ENCODE measurements at places on chromosomes 5 and 9.
A peak's percentile ranks its signal among the peaks of the same experiment; 100 is the strongest.

DNA sequence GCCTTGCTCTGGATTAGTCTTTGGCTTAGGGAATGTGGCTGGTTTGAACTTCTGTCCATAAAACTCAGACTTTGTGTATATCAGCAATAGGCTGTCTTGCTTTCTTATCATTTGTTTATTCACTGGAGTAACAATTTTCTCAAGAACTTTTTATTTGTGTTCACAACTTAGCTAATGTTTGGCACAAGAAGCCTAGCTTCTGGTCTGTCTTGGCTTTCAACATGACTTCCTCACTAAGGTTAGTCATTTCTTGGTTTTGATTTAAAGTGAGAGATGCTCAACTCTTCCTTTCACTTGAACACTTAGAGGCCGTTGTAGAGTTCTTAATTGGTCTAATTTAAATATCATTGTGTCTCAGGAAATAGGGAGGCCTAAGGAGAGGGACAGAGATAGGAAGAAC, 4.9 kb downstream of the FBXO38 start:
- no peak for DNase-seq

GRCh38 chr9:110979636-110980035, 58.6 kb downstream of the LPAR1 start:
- no peak for DNase-seq

DNA sequence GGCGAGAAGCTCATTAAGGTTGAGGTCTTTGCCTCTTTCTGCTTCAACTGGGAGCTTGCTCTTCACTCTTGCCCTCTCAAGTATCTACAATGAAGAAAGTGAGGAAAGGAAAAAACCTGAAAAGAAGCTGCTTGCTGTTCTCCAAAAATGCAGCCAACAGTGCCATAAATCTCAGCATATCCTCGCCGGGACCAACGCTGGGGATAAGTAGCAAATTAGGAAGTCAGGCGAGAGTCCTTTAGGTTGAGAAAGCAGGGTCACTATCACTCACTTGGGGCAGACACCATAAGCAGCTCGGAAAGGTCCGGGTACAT, 399 bp downstream of the NUP155 start:
- DNase-seq = no peak

DNA sequence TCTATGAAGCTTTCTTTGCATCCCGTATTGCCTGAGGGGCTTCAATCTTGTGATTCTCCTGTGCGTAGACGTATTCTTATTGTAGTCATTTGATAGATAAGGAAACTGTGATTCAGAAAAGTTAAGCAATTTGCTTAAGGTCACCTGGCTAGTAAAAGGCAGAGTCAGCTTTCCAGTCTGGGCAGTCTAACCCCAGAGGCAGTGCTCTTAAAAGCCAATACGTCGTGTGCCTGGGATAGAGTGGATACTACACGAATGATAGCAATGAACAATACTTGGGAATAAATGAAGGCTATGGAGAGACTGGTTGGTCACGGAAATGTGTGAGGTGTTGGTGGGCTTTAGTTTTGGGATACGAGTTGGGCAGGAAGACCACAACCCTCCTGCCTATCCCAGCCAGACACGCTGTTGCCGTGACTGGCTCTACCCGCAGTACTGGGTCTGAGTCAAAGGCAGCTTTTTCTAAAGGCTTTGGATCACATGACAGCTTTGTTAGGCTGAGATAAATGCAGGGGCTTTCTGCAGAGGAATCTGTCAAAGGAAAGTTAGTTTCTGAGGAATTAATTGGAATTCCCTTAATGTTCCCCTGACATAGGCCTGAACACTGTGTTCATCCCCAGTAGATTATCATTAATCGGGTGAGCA, 302.6 kb downstream of the KIF4B start:
- DNase-seq = no peak

DNA sequence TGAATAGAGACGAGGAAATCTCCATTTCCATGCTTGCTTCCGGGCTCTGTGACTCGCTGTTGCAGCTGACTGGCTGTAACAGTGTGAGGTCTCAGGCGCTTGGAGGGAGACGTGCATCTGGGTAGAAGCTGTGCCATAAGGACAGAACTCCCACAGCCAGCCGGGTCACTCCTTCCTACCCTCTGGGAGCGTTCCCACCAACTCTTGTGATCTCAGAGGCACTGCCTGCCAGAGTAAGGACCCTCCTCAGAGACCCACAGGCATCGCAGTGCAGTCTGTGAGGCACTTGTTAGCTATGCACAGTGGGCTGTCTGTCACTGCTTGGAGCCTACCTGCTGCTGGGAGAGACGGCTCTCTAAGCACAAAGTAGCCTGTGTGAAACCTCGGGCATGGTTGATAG, 203.4 kb upstream of the SEMA6A start:
- DNase-seq = no peak

GRCh38 chr5:56244627-56245026, 11.5 kb upstream of the ANKRD55 start:
- DNase-seq = no peak

DNA sequence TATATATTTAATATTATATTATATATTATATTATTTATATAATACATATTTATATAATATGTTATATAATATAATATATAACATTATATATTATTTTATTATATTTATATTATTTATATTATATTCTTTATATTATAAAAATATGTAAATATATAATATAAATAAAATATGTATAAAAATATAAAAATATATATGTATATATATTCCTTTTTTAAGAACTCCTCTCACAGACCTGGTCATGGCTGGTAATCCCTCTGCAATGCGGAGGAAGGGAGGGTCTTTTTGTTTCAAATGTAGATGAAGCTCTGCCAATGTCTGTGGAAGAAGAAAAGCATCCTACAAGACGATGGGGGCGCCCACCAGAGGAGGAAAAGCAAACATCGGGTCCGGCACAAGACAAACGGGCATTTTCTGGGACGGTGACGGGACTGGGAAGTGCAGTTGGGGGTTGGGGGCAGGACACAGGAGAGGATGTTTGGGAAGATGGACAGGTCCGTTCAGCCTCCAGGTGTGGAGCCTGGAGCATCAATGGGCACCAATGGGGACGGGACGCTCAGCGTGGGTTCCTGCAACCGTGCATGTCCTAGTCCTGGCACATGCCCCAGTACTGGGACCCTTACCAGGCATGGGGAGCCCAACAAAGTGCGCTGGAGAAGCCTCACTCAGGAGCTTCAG, 194.0 kb downstream of the IRX1 start:
- DNase-seq = no peak

DNA sequence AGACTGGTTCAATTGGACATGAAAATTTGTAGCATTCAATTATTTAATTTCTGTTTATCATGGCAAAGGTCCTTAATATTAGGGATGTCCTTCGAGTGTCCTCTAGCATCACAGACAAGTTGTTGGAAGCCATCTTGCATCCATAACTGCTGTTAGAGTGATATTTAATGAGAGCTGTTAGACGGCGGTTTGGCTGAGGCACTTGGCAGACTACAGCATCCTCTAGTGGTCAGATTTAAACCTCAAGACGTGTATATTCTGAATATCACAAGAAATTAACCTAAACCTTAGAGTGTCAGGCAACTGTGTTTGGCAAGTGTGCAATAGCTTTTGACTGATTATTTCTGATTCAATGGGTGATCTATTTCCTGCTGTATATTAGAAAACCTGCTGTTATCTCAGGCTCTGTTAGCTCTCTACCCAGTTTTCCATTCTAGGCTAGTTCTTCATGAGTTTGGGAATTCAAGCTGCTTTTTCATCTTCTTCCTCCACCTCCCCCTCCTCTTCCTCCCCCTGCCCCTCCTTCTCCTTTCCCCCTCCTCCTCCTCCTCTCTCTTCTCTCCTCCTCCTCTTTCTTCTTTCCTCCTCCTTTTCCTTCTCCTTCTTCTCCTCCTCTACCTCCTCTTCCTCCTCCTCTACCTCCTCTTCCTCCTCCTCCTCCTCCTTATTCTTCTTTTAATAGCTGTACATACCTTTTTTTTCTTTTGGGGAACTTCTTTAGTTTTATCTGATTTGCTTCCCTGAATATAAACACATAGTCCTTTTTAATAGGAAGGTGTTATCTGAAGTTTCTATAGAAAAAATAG, 8.6 kb downstream of the SPINK1 start:
- DNase-seq = peak; percentile 50

DNA sequence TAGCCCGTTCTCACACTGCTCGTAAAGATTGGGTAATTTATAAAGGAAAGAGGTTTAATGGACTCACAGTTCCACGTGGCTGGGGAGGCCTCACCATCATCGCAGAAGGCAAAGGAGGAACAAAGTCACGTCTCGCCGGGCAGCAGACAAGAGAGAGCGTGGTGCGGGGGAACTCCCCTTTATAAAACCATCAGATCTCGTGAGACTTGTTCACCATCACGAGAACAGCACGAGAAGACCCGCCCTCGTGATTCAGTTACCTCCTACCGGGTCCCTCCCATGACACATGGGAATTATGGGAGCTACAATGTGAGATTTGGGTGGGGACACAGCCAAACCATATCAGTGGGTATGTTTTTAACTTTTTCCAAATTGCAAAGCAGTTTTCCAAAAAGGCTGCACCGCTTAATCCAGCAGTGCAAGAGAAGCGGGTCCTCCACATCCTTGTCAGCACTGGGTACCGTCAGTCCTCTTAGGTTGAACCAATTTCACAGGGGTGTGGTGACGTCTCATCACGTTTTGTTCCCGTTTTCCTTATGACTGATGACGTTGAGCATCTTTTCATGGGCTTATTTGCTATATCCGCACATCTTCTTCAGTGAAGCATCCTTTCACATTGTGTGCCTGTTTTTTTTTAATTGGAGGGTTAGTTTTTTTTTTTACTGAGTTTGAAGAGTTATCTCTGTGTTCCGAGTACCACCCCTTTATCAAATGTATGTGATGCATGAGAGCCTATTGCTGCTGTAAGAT, 8.0 kb upstream of the FCN2 start:
- DNase-seq = no peak

- no peak for DNase-seq
These were observed 139.1 kb upstream of the FSTL4 start for GRCh38 chr5:133751421-133751820.

GRCh38 chr5:107455111-107455544, 215.6 kb downstream of the EFNA5 start:
- DNase-seq = no peak

GRCh38 chr5:78633700-78634099, 14.9 kb downstream of the LHFPL2 start:
- no peak for DNase-seq
